ENCODE measurements at places on chromosomes 3 and 15.

DNA sequence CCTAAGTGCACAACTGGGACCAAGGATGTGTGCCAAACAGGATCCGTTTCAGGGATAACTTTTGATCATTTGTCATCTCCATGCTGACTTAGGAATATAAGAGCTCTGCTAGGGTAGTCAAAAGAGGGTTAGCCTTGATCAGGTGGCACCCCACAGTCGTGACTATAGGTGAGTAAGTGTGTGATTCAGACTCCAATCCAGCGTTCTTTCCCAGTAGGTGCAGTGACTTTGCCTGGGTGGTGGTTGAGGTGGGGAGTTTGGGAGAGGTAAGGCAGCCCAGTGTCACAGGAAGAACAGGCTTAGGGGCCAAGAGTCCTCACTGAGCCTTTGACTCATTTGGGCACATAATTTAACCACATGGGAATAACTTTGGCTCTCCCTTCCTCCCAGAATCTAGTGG lies 51.0 kb downstream of the CHDH start:
- DNase-seq = no peak

GRCh38 chr15:69288531-69289341 lies 10.0 kb upstream of the PAQR5 start:
- DNase-seq = no peak

- no peak for DNase-seq
Measured at GRCh38 chr3:274927-275326, 78.4 kb downstream of the CHL1 start.

DNA sequence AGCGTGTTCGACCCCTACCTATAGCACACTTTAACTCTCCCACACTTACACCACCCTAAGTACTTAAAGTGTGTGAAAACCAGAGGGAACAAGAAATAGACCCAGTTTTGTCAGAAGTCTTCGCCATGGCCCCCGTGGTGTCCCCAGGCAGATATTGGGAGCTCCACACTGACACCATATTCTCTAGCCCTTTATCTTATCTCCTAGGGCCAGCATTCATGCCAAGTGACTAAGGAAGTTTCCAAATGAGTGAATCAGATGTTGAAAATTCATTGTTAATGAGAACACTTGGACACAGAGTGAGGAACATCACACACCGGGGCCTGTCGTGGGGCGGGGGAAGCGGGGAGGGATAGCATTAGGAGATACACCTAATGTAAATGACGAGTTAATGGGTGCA lies 31.8 kb downstream of the P3H2 start:
- no peak for DNase-seq

DNA sequence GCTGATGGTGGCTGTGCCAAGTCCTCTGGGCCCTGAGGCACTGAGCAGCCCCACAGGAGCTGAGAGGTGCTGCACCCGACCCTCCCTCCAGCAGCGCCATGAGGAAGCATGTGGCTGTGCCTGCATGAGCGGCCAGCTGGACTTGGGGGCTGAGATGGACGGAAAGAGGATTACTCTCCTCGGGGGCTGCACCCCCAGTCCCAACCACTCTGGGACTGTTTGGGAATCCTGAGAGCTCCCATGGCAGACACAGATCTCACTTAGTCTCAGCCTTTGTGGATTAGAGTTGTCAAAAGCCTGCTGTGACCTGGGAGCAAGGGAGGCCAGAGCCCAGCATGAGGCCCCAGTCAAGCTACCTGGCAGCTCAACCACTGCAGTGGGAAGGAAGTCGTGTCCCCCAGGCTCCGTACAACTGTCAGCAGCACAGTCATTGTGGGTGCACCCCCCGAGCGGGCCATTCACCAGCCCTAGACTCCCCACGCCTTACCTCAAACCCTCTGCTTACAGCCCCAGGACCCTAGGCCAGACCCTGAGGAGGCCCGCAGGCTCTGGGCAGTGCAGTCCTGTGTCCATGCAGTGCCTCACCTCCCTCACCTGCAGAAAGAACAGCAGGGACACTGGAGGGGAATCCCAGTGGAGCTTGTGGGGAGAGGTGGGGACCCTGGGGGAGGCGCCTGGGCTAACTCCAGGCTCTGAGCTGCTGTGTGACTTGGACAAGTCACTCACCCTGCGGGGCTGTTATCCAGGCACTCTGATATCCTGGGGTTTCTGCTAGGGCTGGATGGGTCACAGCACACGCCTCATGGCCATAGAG lies 17.1 kb downstream of the PRR23E start:
- DNase-seq = no peak

- no peak for DNase-seq
Measured at GRCh38 chr15:70324001-70324974, 226.6 kb upstream of the TLE3 start.

GRCh38 chr3:104359546-104359945 lies 1007.2 kb upstream of the ALCAM start:
- no peak for DNase-seq

DNA sequence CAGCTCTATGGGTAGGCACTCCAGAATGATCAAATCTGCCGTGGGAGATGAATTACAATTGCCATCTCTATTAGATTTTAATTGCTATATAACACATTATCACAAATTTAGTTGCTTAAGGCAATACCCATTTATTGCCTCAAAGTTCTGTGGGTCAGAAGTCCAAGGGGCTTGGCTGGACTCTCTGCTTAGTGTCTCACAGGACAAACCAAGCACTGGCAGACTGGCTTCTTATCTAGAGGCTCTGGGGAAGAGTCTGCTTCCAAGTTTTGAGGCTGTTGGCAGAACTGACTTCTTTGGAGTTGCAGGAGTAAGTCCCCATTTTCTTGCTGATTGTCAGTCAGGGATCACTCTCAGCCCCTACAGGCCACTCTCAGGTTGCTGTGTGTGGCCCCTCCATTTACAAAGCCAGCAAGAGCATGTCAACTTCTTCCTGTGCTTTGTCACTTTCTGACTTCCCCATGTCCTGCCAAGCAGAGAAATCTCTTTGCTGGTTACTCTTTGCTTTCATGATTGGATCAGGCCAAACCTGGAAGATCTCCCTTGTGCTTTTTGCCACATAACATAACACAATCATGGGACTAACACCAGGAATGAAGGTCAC lies 93.5 kb upstream of the PRICKLE2 start:
- DNase-seq = no peak

GRCh38 chr3:182438398-182438797 lies 354.9 kb upstream of the ATP11B start:
- DNase-seq = no peak

DNA sequence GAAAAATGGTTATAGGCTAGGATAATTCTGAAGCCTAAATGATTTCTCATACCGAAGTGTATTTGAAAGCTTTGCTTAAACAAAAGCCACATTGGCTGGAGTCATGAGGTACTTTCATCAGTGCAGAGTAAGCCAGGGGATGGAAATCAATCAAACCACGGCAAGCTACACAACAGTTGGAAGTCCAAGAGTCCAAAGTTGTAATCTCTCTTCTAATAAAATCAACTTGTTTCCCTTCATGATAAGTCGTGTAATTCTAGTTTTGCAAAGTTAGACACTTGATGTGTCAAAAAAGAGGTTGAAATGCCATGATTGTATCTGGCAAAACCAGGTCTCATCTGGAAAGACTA lies 250.5 kb upstream of the VEPH1 start:
- no peak for DNase-seq

- no peak for DNase-seq
Measured at GRCh38 chr15:68298882-68299381, 21.4 kb downstream of the FEM1B start.

- DNase-seq = no peak
Measured at GRCh38 chr15:92051716-92052115, 198.2 kb downstream of the SLCO3A1 start.

GRCh38 chr3:181791056-181791955 lies 79.6 kb downstream of the SOX2 start:
- no peak for DNase-seq

- no peak for DNase-seq
Measured at GRCh38 chr15:31329640-31330010, 3.0 kb downstream of the KLF13 start.

GRCh38 chr3:151169262-151169947 lies 33.6 kb downstream of the GPR171 start:
- DNase-seq = no peak

- DNase-seq = no peak
Measured at GRCh38 chr15:71153823-71154524, 38.7 kb downstream of the THSD4 start.

GRCh38 chr3:72739531-72740466 lies 108.4 kb downstream of the SHQ1 start:
- DNase-seq = no peak

GRCh38 chr3:41167722-41168497 lies 31.4 kb upstream of the CTNNB1 start:
- no peak for DNase-seq

GRCh38 chr3:112685956-112686799 lies 45.2 kb upstream of the CCDC80 start:
- DNase-seq = no peak

DNA sequence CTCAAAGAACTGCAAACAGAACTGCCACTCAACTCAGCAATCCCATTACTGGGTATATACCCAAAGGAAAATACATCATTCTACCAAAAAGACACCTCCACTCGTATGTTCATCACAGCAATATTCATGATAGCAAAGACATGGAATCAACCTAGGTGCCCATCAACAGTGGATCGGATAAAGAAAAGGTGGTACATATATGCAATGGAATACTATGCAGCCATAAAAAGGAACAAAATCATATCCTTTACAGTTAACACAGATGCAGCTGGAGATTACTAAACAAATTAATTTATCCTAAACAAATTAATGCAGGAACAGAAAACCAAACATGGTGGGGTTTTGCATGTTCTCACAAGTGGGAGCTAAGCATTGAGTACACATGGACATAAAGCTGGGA lies 27.3 kb downstream of the MGLL start:
- DNase-seq = no peak
